ENCODE measurements at places on chromosomes 3 and 15.

GRCh38 chr3:43180027-43180426 is 74.1 kb upstream of the POMGNT2 start:
- DNase-seq, result no peak

DNA sequence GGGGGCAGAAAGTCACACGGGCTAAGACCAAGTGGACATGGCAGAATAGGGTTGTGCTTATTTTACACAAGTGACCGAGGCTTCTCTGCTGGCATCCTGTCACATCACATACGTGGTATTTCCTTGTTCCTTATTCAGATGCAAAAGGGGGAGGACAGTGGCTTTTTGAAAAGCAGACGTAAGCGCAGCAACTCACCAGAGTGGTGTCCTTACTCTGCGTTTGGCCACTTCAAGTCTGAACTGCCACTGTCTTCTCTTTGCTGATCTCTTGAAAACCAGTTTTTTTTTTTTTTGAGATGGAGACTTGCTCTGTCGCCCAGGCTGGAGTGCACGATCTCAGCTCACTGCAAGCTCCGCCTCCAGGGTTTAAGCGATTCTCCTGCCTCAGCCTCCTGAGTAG is 113.2 kb downstream of the SOX2 start:
- no peak for DNase-seq

DNA sequence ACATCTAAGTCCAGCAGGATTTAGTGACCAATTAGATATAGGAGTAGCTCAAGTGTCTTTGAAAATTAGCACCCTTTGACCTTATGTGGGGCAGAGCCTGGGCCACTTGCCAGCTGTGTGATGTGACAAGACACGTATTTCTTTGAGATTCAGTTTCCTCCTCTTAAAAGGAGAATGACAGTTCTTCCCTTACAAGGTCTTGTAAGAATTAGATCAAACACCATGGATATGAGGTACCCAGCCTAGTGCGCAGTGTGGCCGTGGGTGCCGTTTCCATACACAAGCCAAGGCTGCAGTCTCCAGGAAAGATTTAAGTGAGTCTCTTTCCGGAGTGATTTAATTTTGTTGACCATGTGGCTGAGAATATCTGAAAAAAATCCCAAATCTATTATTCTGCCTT is 46.3 kb downstream of the ARHGAP31 start:
- DNase-seq, result no peak

- DNase-seq, result no peak
These were observed 3.1 kb downstream of the ARPIN start for GRCh38 chr15:89909611-89910010.

GRCh38 chr3:141271279-141272030 is 39.8 kb downstream of the PXYLP1 start:
- DNase-seq, result no peak

- no peak for DNase-seq
These were observed 43.7 kb upstream of the CD47 start for GRCh38 chr3:108134555-108134880.

- DNase-seq, result no peak
These were observed 1.8 kb upstream of the SH2D7 start for GRCh38 chr15:78090422-78091063.

- DNase-seq, result no peak
These were observed 527.3 kb downstream of the SHQ1 start for GRCh38 chr3:72320955-72321303.

DNA sequence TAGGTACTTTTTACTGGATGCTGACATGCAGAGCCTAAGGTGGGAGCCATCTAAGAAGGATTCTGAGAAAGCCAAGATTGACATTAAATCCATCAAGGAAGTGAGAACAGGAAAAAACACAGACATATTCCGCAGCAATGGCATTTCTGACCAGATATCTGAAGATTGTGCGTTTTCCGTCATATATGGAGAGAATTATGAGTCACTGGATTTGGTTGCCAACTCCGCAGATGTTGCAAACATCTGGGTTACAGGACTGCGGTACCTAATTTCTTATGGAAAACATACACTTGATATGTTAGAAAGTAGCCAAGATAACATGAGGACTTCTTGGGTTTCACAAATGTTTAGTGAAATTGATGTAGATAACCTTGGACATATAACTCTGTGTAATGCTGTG is 125.1 kb downstream of the PLCL2 start:
- DNase-seq, result no peak

DNA sequence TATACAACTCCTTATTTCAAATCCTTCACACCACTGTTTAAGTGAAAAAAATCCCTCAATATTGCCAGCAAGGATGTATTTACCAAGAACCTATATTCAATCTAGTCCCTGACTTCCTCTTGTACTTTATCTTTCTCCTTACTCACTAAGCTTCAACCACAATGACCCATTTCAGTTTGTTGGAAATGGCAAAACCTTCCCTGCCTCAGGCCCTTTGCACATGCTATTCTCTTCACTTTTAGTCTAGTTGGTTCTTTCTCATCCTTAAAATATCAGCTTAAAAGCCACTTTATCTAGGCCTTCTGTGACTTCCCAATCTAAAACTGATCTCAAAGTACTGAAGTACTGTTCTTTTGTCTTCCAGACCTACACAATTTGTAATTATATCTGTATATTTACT is 81.3 kb upstream of the ACTC1 start:
- no peak for DNase-seq

GRCh38 chr3:14784087-14784681 is 34.6 kb upstream of the FGD5 start:
- DNase-seq, result no peak

GRCh38 chr15:68620721-68621527 is 42.1 kb downstream of the CORO2B start:
- peak; percentile 90 for DNase-seq

GRCh38 chr3:64199932-64200331 is 25.3 kb downstream of the PRICKLE2 start:
- DNase-seq, result no peak

GRCh38 chr15:82056958-82057823 is 11.4 kb upstream of the MEX3B start:
- no peak for DNase-seq

GRCh38 chr3:123129092-123129491 is 62.3 kb downstream of the PDIA5 start:
- DNase-seq, result no peak

GRCh38 chr3:142028243-142028777 is 121.0 kb downstream of the TFDP2 start:
- DNase-seq, result peak; percentile 67

DNA sequence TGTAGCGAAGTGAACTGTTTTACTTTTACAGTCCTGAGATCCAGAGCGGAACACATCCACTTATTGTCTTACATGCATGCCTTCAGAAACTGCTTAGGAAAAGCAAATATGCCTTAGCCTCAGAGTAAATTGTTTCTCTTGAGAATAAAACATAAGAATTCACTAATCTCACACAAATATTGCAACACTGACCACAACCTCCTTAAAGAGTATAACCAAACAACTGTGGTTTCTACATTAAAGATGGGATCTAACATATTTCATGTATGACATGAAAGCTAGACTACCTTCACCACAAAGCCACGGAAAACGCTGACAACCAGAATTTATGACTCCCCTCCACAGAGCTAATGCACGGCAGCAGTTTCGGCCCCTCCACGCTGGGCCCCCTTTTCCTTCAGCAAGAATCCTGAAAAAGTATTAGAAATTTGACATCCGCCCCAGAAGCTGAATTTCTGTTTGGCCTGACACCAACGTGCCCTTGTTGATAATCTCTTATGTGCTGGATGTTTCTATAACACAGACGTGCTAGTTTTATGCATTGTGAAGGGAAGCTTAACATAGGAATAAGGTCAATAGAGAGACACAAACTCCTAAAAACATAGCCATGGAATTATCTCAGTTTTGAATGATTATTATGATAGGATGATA is 84.6 kb downstream of the GREM1 start:
- DNase-seq, result no peak

GRCh38 chr15:40282869-40283614 is at the start of gene ANKRD63:
ANKRD63 (minus strand) TSS chr15:40283064; CDS start chr15:40282586, 478 bp downstream.
- DNase-seq, result peak; percentile 64

- DNase-seq, result peak; percentile 44
These were observed 81.5 kb upstream of the RASGRF1 start for GRCh38 chr15:79172032-79172481.

GRCh38 chr3:87367736-87368135 is 91.4 kb upstream of the POU1F1 start:
- DNase-seq, result no peak

GRCh38 chr15:87755226-87755625 is 501.3 kb downstream of the NTRK3 start:
- DNase-seq, result no peak

GRCh38 chr15:70279096-70279495 is 181.4 kb upstream of the TLE3 start:
- DNase-seq, result no peak

- no peak for DNase-seq
These were observed 67.7 kb downstream of the MGLL start for GRCh38 chr3:127754411-127755304.

DNA sequence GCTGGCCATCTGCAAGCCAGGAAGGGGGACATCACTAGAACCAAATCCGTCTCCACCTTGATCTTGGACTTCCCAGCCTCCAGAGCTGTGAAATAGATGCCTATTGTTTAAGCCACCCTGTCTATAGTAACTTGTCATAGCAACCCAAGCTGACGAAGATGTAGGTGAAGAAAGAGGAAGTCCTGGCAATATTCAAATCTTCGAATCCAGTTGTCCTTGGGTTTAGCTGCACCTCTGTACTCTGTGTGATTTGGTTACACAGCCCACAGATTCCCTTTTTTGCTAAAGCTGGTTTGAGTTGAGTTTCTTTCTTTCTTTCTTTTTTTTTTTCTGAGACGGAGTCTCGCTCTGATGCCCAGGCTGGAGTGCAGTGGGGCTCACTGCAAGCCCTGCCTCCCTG is 68.0 kb upstream of the XCR1 start:
- DNase-seq, result no peak

DNA sequence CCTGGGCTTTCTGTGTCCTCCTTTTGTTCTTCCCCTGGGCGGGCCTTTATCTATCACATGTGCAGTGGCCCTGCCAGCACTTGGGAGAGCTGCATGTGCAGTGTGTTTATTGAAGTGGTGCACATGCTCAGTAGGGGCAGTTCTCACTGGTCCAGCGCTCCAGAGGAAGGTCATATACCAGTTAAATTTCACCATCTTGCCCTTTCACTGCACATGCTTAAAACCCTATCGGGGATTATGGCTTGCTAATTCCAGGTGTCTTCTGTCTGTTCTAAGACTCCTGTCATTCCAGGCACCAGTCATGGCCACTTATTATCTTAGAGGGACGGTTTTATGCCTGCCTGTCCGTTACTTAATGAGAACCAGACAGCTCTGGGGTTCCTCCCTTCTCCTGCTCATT is 52.2 kb downstream of the ROPN1B start:
- no peak for DNase-seq

GRCh38 chr15:66386204-66387123 is at the start of gene MAP2K1:
MAP2K1 (plus strand) TSS chr15:66386912; CDS start chr15:66387348, 436 bp downstream.
- peak; percentile 98 for DNase-seq

GRCh38 chr3:186375443-186375842 is 13.4 kb upstream of the DGKG start:
- DNase-seq, result no peak

GRCh38 chr3:10185804-10186762 is 21.4 kb downstream of the IRAK2 start:
- no peak for DNase-seq

DNA sequence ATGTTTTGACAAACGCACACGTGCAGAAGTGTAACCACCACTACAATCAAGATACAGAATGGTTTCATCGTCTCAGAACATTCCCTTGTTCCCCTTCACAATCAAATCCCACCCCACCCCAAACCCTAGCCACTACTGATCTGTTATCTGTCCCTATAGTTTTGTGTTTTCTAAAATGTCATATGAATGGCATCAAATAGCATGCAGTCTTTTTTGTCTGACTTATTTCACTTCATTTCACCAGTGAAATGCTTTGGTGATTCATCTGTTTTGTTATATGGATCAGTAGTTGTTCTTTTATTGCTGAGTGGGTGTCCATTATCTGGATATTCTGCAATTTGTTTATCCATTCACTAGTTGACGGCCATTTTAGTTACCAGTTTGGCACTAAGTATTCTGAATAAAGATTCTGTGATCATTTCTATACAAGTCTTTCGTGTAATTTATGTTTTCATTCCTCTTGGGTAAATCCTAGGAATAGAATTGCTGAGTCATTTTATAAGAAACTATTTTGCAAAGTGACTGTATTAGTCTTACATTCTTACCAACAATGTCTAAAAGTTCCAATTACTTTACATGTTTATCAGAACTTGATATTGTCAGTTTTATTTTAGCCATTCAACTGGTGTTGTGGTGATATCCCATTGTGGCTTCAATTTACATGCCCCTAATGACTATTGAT is 232.8 kb downstream of the CLSTN2 start:
- DNase-seq, result no peak

GRCh38 chr3:140585828-140586227 is 92.0 kb upstream of the TRIM42 start:
- DNase-seq, result no peak

GRCh38 chr15:82875411-82876003 is 66.1 kb downstream of the WHAMM start:
- no peak for DNase-seq

DNA sequence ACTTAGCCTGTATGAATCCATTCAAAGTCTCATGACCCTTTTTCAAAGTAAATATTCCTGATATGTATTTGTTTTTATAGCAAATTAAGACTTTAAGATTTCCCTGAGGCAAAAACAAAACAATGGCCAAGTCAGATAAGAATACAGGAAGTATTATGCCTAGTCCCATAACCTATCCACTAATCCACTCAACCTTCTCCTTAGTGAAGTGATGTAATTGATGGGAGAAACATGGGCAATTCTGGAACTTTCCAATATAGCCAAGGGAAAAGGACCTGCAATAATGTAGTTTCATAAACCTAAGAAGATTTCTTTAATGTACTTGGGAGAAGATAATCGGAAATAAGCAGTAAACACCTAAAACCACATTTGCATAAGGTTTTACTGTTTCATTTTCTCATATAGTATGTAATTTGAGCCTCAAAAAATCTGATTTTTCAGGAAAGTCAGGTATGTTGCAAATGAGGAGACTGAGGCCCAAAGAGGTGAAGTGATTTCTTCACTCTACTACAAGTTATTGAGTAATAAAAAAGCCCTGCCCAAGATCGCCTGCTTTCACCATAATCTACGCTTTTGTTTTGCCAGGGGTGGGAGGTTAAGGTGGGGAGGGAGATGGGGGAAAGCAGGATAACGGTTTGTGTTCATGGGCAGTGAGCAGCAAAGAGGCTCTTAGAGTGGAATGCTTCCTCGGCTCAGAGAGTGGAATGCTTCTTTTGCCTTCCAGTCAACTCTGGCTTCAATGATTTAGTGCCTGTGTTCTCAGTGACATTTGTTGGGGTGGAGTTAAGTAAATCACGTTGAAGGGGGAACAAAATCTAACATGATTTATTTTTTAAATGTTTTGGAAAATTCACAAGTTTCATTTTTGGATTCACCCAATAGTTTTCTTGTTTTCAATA is 95.0 kb upstream of the FNDC3B start:
- no peak for DNase-seq

Measured in NCI-H2171 (cell line).